ENCODE measurements at places on chromosomes 2 and 18.

- no peak for DNase-seq
Measured at GRCh38 chr2:112884869-112885505, 26.0 kb upstream of the IL37 start.

- no peak for DNase-seq
Measured at GRCh38 chr18:11669948-11670275, 19.2 kb upstream of the GNAL start.

DNA sequence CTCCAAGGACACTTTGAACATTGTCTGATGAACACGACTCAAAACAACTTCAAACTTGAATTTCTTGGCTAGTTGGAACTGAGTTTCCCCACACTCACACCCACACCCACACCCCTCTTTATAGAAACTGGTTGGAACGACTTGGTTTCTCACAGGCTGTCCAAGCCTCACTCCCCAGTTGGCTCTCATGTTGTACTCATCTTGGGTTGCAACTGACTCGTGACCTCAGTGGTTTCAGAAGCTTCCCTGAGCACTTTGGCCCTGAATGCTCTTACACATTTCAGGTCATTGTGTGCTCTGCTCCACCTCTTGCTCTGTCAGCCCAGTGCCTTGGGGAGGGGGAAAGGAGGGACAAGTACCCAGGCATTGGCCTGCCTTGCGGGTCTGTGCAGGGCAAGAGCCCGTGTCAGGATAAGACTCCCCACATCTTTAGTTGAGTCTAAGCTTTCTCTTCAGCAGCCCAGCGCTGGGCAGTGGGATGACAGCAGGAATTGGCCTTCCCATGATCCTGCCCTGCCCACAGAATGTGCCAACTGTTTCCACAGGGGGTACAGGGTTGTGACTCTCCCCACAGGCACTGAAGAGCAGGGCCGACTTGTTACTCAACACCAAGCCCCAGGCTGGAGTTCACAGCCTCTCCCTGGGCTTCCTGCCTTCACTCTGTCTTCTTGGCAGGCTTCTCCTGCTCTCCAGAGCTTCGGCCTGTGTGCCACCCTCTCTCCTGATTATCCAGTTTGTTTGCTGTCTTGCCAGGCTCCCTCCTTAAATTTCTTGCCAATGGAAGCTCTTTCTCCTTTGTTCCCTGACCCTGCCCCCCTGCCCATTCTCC, 104.6 kb downstream of the RTN4 start:
- DNase-seq: peak; percentile 64

DNA sequence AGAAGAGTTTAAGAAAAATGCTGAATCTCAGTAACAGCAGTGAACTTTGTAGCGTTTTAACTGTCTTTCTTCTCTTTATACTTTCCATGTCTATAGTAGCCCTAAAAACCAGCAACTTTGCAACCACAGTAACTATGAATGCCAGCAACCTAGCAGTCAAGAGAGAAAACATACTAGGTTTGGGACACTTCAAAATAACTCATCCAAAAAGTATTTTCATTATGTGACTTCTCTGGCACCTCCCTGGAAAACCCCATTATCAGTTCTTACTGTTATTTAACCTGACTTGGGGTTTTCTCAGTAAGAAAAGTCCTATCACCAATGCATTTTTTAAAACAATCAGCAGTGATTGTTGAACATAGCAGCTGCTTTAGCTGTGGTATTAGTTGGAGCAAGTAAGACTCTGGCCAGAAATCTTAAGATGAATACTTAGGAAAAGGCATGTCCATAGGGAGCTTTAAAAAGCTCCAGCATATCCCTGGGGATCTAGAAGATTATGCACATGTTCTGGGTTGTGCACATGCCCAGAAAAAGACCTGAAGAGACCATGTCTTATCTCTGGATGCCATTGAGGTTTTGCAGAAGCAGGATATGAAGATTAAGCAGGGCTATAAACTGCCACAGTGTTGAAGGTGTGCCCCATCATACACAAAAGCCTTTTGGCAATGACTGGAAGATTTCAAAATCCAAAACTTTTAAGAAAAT, 411.3 kb downstream of the CMPK2 start:
- DNase-seq: no peak

GRCh38 chr2:43553341-43553855, 42.4 kb downstream of the THADA start:
- no peak for DNase-seq

- no peak for DNase-seq
Measured at GRCh38 chr18:74928194-74928968, 280.6 kb downstream of the PTGR3 start.

GRCh38 chr2:1360557-1361250, 52.6 kb upstream of the TPO start:
- DNase-seq: no peak

GRCh38 chr18:11074889-11075288, 74.5 kb downstream of the PIEZO2 start:
- no peak for DNase-seq

DNA sequence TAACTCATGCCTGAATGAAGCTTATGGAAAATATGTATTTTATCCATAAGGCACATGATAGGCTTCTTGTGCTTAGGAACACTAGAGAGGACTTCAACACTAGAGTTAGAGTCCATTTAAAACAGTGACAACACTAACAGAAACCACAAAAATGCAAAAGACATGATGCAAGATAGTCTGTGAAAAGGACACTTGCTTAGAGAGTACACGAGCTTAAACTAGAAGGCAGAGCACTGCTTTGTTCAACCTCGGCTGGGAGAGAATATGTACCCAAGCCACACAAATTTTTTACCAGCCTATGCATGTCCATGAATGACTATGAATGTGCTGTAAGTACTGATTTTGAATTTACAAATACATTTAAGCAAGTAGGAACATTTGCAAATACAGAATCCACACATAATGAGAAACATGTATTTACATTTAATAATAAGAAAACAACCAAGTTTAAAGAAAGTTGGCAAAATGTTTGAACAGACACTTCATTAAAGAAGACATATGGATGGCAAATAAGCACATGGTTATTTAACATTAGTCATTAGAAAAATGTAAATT, 130.6 kb downstream of the SPOPL start:
- peak; percentile 9 for DNase-seq

- DNase-seq: no peak
Measured at GRCh38 chr2:105400138-105400540, 1.3 kb upstream of the FHL2 start.

DNA sequence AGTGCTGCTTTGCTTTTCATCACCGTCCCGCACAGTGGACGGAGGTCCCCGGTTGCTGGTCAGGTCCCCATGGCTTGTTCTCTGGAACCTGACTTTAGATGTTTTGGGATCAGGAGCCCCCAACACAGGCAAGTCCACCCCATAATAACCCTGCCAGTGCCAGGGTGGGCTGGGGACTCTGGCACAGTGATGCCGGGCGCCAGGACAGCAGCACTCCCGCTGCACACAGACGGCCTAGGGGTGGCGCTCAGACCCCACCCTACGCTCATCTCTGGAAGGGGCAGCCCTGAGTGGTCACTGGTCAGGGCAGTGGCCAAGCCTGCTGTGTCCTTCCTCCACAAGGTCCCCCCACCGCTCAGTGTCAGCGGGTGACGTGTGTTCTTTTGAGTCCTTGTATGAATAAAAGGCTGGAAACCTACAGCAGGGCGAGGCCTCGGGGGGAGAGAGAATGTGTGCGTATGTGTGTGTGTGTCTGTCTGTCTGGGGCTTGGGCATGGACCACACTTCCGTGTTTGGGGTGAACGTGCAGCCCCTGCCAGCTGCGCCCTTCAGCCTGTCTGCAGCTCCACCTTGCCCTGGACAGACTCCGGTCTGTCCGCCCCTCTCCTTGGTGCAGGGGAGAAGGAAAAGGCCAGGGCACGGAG, 32.3 kb downstream of the GPC1 start:
- no peak for DNase-seq

GRCh38 chr2:69020496-69021426, 7.8 kb downstream of the ANTXR1 start:
- DNase-seq: no peak

GRCh38 chr18:25832001-25832604, 258.3 kb downstream of the SS18 start:
- DNase-seq: no peak

GRCh38 chr2:119426801-119427395, 4.8 kb upstream of the TMEM37 start:
- DNase-seq: no peak

DNA sequence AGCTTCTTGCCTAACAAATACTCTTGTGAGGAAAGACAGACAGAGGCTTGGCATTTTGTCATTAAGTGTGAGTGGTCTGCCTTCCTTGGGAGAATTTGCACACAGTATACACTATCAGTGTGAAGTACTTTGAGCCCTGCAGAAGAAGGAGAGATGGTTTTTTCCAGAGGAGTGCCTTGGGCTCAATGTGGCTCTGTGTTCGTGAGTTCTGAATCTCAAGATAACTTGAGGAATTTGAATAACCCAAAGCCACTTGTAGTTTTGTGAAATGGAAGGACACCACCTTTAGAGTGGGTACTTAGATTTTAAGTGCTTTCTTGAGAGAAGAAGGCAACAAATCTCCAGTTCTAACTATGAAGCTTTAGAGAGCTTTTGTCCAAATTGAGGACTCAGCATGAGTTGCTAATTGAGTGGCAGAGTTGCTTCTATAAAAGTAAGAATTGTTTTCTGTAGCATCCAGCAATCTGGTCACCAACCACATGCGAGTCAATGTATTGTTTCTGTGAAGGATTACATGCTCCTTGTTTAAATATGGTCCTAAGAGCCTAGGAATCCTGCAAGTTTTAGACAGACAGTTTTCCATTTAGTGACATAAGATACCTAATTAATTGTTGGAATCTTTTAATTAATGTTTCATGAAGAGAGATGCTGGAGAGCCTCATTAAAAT, 68.3 kb downstream of the BABAM2 start:
- DNase-seq: no peak

DNA sequence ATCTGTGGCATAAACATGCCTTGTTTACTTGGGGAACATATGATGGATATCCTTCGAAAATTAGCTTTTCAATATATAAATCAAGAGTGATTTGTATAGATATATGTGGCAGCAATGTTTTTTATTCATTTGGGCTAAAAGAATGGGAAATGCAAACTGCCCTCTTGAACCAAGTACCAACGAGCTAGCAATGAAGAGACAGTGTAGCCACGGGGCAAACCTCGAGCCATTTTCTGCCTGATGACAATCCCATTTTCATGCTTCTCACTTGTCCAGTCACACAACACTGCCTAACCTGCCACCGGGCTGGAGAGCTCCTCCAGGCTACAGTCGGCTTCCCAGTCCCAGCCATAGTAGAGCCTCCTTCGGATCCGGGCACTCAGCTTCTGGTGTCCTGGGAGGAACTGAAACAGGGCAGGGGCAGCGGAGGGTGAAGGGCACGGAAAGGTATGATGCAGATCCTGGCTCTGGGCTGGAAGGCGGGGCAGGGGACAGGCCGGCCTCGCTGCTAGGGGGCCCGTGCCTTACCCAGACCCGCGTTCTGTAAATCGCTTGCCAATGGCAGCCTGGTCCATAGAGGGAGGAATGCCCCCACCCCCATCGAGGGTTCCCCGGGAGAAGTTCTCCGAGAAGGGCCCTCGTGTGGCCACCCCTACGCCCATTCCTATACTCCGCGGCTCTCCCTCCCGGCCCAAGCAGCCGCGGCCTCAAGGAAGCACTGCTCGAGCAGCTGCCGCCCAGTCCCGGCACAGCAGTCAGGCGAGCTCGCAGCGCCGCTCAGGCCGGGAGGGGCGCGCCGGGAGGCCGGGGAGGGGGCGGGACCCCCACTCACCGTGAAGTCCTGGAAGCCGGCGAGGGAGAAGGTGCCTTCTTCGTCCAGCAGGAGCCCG, 552 bp downstream of the CNPPD1 start:
- no peak for DNase-seq

Measured in GM04503 (cell line).